ENCODE measurements at places on chromosomes 2 and 18.

DNA sequence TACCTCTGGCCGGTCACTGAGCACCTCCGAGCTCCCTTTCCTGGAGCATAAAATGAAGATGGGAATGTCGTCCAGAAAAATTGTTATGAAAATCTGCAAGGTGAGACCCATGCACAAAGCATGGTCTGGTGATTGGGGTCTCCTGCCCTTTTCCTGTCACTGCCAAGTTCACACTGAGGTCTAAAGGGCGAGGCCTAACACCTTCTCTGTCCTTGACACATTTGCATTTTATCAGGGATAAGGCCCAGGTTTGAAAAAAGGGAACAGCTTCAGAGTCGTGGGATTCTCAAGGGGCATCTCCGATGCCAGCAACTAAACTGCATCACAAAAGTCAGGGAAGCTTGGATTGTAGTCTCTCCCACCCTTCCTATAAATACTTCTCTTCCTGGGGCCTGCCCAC lies 24.7 kb downstream of the GNAL start:
- DNase-seq, result no peak

DNA sequence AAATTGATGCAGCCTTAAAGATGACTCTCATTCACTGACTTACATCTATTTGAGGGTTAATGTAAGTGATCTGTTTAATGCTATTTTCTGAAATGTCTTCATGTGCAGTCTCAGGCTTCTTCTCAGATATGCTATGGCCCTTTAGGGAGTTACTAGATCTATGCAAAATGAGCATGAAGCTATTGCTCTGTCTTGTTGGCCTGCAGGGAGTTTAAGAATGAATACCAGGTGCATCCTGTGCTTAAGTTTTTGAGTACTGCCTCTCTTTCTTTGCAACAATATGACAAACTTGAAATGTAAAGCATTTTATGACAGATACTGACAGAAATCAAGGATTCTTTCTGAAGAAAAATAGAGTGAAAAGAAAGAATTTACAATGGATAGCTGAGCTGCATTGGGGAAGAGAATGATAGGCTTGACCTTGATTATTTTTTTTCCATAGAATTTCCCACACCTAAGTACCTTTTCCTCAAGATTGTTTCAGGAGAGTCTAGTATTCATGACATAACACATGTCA lies 1058.3 kb upstream of the TMEFF2 start:
- DNase-seq, result no peak

DNA sequence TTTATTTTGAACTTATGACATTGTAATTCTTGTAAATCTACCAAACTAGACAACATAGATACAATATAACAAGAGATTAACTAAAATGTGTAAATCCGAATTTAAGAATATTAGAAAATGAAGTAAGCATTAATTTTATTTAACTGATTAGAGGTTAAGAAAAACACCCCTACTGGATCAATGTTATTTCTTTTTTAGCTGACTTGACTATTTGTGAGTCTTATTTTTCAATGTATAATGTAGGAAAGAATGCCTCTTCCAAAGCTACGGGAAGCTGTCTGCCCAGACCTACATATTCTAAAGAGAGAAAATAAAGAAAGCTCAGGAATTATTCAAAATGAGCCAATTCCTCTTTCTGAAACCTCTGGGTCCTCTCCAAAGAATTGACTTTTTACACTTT lies 490.8 kb upstream of the CDH7 start:
- no peak for DNase-seq

GRCh38 chr2:106932644-106933043 lies 46.7 kb upstream of the ST6GAL2 start:
- DNase-seq, result no peak

GRCh38 chr2:27741673-27742072 lies 29.8 kb upstream of the MRPL33 start:
- DNase-seq, result no peak

- DNase-seq, result no peak
These were observed 46.2 kb upstream of the ARHGAP28 start for GRCh38 chr18:6683112-6683876.

DNA sequence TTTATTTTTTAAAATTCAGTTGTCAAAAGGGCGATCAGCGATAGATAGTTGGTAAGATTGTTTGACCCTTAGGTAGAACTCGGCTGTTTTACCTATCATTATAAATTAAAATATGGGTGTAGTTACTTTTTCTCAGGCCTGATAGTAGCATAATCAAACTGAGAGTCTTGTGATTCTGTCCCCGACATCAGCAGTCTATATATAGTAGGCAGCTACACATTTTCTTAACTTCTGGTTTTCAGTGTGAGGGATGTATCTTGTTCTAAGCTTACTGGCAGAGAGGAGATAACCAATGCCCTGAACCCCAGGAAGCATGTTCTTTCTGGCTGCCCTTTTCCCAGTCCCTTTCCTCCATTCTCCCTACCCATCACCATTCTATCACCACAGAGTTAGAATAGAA lies 56.6 kb downstream of the XRCC5 start:
- DNase-seq, result no peak

GRCh38 chr2:125853626-125854025 lies 802.3 kb upstream of the GYPC start:
- DNase-seq, result no peak

GRCh38 chr2:99918389-99918788 lies 224.0 kb downstream of the AFF3 start:
- no peak for DNase-seq

- DNase-seq, result no peak
These were observed 97.9 kb downstream of the BAZ2B start for GRCh38 chr2:159518321-159519005.

DNA sequence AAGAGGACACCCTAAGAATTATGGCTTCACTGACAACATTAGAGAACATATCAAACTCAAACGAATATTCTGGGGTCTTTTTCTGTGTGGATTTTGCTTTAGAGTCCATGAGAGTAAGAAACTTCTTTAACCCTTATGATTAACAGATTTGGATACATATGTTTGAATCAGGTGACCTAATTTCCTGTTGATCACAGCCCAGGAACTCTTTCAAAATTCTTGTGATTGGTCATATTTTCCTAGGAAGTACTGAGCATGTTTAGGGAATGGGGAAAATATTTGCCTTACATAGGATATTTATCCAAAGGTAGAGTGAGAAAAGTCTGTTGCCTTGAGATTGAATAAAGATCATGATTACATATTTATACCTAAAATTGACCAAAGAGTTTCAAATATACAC lies 160.0 kb downstream of the KCNH7 start:
- no peak for DNase-seq

GRCh38 chr2:5782103-5782502 lies 89.9 kb downstream of the SOX11 start:
- no peak for DNase-seq

- no peak for DNase-seq
These were observed 156.1 kb downstream of the BAZ2B start for GRCh38 chr2:159460227-159460626.

- DNase-seq, result no peak
These were observed 85.5 kb downstream of the ADCYAP1 start for GRCh38 chr18:990197-990596.

- DNase-seq, result no peak
These were observed 8.6 kb upstream of the SERPINB2 start for GRCh38 chr18:63878925-63879324.

GRCh38 chr2:38446418-38446817 lies 69.3 kb upstream of the ATL2 start:
- no peak for DNase-seq

DNA sequence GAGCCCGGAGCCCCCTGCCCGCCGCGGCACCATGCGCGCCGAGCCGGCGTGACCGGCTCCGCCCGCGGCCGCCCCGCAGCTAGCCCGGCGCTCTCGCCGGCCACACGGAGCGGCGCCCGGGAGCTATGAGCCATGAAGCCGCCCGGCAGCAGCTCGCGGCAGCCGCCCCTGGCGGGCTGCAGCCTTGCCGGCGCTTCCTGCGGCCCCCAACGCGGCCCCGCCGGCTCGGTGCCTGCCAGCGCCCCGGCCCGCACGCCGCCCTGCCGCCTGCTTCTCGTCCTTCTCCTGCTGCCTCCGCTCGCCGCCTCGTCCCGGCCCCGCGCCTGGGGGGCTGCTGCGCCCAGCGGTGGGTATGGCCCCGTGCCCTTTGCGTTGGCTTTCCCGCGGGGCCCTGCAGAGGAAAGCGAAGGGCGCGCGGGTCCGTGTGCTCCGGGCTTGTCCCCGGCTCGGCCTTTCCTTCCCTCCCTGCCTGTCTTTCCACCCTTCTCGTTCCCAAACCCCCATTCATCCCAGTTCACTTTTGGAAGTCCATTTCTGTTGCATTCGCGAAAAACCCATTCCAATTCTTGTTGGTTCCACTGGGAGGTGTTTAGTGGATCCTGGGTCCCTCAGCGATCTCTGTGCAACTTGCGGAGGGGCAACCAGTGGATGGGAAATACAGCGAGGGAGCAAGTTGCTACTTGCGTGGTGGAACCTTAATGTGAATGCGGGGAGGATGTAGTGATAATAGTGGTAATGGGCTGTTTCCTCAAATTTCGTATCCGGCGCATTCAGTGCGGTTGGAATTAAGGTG lies 599 bp downstream of the ADAM23 start:
- no peak for DNase-seq

DNA sequence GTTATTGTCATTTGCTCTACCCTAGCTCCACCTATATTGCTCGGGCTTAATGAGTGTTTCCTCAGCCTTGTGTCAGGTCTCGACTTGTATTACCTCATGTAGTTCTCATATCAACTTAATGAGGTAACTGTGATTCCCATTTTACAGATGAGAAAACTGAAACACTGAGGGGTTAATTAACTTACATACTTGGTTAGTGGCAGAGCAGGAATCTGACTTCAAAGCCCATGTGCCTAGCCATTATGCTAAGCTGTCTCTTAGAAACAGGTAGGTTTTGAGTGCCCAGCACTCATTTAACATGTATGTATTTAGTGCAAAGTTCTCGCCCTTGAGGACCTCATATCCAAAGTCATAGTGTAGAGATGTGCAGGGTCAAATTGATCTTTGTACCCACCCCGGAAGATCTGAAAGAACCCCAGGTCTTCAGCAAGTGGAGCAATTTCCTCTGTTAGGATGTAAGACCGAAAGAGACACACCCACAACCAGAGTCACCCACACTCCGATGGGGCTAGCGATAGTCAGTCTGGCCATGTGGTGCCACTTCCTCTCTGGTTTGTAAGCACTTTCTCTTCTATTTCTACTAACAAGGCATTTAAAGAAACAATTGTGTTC lies 121.0 kb upstream of the SLC39A10 start:
- DNase-seq, result peak; percentile 69
